ENCODE measurements at places on chromosomes 1 and 21.
A peak's percentile ranks its signal among the peaks of the same experiment; 100 is the strongest.

DNA sequence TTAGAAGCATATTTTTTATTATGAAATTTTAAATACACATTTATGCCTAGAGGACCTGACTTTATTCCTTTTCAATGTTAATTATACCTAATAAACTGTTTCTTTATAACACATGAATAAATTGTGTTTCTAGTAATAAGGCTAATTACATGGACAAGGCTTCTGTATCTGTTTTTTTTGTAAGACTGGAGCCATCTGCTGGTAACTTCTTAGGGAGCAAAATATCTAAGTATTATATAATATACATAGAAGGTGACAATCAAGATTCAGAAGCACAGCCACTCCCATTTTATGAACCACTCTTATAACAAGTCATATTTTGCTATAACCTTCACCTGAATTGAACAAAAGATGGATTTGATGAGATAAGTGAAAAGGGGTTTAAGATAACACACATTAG, 84.2 kb downstream of the LBR start:
- peak; percentile 26 for DNase-seq

DNA sequence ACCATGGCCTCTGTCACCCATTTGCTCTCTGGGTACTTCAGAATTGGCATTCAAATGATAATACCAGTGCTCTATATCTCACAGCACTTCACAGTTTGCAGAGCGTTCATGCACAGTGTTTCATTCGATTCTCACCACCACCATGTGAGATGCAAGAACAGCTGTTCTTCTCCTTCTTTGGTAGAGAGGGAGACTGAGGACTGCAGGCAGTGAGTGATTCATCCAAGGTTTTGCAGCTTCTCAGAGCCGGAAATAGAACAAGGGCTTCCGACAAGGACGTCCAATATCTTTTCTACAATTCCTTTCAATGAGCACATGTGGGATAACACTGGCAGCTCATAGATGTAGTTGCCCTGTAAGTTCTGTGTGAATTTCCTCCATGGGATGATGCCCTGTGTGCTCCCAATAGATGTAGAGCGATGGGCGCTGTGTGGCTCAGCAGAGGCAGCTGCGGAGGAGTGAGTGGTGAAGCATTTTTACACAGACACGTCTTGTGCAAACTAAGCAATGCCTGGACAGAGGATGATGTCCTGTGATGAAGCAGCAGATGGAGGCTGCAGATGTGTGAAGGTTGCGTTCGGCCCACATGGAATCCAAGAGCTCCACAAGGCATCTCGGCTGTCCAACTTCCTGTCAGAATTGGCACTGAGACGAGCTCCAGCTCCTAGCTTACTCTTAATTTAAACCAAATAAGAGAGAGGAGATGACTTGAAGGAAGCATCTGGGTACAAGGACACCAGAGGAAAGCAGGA, 24.9 kb downstream of the MT1HL1 start:
- no peak for DNase-seq

DNA sequence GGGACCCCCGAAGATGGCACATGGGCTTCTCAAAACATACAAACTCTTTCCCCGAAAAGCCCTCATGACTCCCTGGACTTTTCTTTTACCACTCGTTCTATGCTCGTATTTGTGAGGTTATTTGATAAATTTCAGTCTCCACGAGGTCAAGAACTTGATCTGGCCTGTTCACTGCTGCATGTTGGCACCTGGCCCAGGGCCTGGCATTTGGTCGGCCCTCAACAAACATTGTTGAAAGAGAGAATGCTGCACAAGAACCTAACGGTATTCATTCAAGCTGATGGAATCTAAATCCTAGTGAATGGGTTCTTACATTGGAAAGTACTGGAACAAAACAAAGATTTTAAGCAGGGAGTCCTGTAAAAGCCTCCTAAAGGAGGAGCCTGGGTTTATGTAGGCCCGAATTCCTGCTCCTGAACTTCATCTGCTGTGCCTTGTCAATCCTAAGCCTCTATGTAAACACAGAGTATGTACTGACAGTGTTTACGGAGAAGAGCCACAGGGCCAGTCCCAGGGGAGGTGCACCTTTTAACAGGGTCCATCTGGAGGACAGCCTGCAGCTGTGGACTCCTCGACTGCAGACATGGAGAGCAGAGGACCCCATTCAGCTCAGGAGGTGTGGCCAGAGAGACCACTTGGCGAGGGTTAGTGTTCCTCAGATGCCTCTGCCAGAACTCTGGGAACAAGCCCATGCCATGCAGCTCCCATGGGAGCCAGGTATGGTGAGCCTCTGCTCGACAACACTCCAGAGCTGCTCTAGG, 46.9 kb downstream of the L1TD1 start:
- DNase-seq = no peak

GRCh38 chr1:235275836-235276235, 52.1 kb downstream of the ARID4B start:
- no peak for DNase-seq

DNA sequence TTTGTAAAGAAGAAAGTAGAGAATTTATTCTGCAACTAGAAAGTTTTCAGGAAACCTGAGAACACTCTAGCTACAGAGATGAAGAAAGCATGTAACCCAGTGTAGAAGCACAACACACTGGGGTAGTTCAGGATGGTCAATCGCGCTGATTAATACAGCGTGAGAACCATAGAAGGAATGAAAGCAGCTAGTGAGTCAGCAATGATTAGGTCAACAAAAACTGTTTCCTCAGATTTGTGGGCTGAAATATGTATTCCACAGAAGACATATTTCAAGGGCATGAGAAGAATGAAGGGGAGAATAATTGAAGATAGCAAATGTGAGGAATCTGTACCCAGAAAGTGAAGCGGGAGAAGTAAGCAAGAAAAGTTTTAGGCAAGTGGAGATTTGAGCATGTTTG, 97.8 kb upstream of the ADGRL2 start:
- DNase-seq = no peak

DNA sequence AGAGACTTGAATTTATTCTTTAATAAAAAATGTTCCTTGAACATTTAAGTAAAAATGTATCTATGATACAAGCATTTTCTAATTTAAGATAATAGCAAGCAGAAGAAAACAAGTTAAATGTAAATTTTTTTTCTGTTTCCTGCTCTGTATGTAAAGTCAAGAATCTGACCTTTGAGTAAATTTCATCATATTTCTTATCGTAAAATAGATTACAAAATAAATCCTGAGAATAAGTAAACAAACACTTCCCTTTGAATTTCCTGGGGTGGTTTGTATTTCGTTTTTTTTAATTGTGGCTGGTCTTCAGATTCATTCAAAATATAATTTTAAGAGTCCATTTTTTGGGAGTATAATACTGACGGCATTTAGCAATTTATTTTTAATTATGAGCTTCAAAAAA, 77.6 kb downstream of the POU2F1 start:
- DNase-seq = no peak

DNA sequence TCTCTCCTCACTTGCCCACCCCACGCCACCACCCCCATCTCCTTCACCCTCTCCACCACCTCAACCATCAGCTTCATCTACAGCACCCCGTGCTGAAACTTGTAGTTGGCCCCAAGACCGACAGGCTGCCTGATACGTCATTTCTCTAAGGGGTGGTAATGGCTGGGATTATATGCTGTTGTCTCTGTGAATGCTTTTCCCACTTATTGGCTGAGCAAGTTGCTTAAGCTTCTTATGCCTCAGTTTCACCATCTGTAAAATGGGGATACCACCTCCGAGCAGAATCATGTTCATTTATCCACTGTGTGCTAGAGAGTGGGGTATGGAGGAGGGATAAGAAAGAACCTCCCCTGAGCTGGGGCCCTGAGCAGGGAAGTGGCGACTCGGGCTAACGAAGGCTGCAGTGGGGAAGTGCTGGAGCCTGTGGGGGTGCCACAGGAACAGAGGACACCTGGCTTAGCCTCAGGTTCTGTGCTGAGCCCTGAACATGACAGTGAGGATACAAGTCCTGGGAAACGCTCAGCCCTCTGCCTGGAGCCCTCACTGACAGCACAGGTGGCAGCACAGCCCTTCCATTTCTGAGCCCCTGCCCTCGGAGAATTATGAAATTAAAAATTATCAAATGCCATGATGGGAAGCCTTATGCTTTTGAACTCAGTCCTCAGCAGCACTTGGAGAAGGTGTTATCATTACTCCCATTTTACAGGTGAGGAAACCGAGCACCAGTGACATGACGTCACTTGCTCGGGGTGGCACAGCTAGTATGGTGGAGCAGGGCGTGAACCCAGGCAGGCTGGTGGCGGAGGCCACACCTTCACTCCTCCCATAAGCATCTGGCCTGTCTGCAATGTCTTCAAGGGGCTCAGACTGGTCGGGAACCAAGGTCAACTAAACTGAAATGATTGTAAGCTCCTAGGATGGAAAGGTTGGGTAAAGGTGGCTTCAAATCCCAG, 2.8 kb downstream of the MATN1 start:
- DNase-seq = no peak

DNA sequence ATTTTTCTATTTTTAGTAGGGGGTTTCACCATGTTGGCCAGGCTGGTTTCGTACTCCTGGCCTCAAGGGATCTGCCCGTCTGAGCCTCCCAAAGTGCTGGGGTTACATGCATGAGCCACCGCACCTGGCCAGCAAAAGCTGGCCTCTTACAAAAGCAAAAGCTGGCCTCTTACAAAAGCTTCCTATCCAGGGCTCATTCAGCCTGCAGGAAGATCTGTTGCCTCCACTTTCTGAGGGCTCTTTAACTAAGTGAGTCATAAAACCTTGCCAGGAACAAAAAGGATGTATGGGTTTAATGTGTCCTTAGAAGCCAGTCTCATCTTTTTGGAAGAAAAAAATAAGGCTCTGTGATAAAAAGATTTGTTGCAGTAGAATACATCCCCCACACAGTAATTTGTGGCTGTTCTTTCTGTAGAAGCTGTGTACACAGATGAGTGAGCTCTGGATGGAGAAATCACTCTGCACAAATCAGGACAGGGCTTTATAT, 15.0 kb downstream of the HTR1D start:
- no peak for DNase-seq
